ENCODE measurements at places on chromosomes 2 and 18.

DNA sequence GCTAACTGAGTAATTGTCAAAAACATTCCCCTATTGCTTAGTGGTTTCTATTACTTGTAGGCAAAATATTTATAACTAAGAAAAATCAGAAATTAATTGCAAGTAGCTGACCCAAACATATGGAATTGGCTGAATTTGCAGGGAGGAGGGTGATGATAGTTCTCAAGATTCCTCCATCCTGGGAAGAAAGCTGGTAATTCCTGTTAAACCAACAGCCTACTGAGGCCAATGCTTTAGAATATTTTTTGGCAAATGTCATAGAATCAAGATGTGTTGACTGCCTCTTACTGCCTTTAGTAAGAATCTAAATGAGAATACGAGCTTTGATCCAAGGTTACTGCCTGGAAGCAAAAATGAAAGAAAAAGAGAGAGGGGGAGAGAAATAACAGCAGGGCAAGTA is 120.0 kb downstream of the COL6A3 start:
- DNase-seq = no peak

- no peak for DNase-seq
Observed at GRCh38 chr18:70221156-70221914, 15.8 kb upstream of the RTTN start.

GRCh38 chr2:230843132-230843531 is 21.6 kb upstream of the ITM2C start:
- no peak for DNase-seq

DNA sequence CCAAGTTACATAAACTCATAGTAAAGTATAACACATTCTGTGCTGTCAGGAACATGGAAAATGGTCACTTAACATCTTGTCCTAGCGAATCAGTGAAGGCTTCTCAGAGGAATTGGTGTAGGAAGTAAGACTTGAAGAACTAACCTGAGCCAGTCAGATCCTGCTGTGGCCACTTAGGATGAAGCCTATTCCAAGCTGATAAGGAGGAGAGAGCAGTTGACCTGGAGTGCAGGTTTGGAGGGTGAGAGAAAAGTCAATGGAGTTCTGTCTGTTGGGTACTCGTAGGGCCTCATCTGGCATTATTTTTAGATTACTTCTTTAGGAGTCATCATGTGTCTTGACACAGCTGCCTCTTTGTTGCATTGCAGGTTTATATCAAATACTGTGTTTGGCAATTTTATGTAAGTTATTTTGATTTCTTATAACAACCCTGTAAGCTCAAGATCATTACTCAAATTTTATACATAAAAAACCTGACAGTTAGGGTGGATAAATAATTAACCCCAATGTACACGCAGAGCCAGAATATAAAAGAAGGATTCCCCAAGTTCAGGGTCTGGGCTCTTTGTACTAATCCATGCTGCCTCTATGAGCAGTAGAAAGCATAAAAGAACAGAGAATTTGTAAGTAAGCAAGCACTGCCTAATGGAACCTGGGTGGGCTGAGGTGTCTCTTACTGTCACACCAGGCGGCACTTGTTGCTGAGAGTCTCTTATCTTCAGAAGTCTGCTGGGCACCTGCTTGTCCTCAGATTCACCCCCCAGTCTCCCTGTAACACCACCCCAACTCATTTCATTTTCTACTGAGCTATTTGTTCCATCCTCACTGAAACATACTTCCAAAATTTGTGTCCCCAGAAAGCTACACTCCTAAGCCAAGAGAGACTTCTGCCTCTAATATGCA is 252.1 kb upstream of the NT5C1B start:
- DNase-seq = no peak

GRCh38 chr2:173153301-173153885 is 77.7 kb downstream of the MAP3K20 start:
- no peak for DNase-seq

DNA sequence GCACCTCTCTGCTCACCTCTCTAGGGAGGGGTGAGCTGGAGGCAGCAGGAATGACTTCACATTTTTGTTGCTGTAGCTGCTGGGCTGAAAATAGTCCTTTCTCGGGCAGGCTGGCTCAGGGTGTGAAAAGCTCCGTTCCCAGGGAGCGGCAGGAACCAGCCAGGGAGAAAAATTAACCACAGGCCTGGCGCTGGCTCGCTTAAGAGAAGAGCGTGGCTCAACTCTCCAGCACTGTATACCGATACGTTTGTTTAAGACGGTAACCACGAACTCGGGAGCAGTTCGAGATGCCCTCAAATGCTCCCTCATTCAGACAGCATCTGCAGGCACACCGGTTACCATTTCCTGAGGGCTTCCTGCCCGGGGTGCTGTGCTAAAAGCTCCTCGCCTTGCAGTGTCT is 129.6 kb downstream of the CELF4 start:
- no peak for DNase-seq

- no peak for DNase-seq
Observed at GRCh38 chr2:140711867-140712266, 1418.9 kb downstream of the LRP1B start.

DNA sequence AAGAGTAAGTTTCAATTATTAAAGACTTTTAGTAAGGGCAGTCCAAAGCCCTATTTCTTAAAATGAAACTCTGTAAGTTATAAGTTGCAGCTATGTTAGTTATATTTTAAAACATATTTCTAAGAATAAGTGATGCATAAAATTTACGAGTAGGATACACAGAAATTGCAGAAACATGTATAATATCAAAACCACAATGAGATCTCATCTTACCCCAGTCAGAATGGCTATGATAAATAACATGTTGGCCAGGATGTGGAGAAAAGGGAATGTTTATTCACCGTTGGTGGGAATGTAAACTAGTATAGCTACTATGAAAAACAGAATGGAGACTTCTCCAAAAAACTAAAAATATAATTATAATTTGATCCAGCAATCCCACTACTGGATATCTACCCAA is 201.2 kb downstream of the CBLN2 start:
- no peak for DNase-seq

GRCh38 chr18:12035481-12035880 is 54.2 kb downstream of the IMPA2 start:
- DNase-seq = no peak

DNA sequence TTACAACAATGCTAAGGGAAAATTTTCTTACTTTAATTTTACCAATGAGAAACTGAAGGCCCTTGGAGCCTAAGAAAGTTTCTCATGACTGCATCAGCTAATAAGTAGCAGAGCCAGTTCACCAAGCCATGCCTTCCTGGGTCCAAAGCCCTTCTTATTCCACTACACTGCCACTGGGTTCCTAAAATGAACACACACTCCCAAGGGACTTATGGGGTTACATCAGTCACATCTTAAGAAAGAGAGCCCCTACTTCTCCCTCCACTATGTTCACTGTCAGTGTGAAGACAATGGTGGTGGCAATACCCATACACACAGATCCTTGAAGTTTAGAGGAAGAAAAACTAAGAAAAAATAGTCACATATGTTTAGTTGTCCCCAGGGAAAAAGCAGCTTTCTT is 20.6 kb downstream of the MBD2 start:
- no peak for DNase-seq

- no peak for DNase-seq
Observed at GRCh38 chr18:23487738-23488570, 15.4 kb upstream of the RMC1 start.

- no peak for DNase-seq
Observed at GRCh38 chr2:219228041-219228910, 1.2 kb downstream of the ATG9A start.

- no peak for DNase-seq
Observed at GRCh38 chr18:49730951-49731391, 82.4 kb downstream of the ACAA2 start.

GRCh38 chr2:7196883-7197282 is 279.7 kb downstream of the RNF144A start:
- no peak for DNase-seq

GRCh38 chr2:41129988-41130387 is 678.1 kb upstream of the SLC8A1 start:
- DNase-seq = no peak

- no peak for DNase-seq
Observed at GRCh38 chr2:85435220-85435958, 16.9 kb downstream of the SH2D6 start.

GRCh38 chr2:99489063-99489760 is 605 bp downstream of the REV1 start:
- DNase-seq = peak; percentile 61

DNA sequence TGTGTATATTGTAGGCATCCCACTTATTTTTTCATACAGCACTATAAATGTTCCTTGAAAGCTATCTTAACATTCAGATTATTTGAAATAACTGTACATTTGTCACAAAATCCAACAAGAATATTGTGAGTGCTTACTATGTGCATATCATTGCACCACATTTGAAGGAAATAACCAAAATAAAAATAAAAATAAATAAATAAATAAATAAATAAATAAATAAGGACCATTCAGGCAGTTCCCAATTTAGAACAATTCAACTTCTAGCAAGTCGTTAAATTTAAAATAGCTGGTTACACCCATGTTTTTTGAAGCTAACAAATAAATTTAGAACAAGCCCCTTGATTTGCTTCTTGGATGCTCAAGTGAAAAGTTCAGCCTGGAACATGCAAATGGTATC is 548.3 kb downstream of the ERBB4 start:
- no peak for DNase-seq

- no peak for DNase-seq
Observed at GRCh38 chr18:44651478-44651877, 29.2 kb upstream of the SETBP1 start.

- no peak for DNase-seq
Observed at GRCh38 chr2:120203251-120204021, 19.8 kb downstream of the TMEM185B start.

GRCh38 chr2:118667964-118668363 is 179.5 kb downstream of the EN1 start:
- no peak for DNase-seq

DNA sequence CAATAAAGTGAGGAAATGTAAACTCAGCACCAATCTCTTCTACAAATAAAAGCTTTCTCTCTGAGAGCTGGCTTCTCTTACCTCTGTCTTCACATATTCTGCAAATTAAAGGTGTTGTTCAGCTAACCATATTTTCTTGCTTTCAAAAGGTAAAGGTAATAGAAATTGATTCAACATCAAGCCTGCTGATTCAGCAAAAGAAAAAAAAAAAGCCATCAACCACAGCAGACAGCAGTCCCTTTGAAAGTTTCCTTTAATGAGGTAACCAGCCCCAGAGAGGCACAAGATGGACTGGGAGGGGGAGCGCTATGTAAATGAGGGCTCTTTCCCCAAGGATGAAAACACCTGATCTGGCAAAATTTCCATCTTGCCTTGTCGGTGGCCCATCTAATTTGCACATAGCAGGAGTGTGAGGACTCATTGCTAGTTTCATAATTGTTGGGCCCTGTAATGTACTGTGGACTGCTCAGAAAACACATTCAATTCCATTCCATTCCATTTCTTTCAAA is 154.9 kb upstream of the SOX11 start:
- no peak for DNase-seq

DNA sequence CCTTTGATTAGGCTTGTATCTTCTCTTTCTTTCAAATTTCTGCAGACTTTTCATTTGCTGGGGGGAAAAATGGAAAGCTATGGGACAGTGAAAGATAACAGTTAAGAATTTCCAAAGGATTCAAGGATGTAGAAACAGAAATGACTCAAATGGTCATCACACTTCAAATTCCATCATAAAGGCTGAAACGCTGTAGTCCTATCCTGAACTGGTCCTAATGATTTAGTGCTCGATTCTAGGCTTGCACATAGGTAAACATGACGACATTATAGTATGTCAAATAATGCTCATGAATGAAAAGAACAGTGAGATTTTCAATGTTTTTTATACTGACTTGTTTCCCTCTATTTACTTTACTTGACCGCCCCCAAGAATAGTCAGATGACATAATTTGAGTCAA is 15.7 kb upstream of the MMADHC start:
- no peak for DNase-seq

DNA sequence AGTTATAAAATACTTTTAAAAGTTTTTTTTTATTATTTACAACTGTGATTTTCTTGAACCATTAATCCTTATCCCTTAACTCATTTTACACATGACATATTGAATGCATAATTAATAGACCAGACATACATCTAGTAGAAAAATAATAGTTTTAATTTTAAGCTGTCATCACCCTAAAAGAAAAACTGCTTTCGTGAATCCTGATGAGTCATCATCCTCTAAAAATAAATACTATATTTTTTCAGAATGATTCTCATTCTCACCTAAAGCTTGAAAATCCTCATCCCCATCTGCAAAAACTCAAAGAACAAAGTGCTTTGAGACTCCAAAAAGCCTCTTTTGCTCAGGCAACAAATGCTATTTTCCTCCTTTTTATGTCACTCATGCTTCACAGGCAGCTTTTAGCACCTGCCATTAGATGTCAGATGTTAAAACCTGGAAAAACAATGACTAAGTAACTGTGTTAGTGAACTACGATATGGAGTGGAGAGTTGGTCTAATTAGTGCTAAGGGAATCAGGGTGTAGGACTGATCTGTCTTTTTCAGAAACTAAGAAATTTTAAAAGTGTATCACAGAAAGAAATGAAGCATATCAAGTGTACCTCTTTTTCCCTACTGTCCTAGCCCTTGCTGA is 297.6 kb downstream of the TMX3 start:
- DNase-seq = no peak

DNA sequence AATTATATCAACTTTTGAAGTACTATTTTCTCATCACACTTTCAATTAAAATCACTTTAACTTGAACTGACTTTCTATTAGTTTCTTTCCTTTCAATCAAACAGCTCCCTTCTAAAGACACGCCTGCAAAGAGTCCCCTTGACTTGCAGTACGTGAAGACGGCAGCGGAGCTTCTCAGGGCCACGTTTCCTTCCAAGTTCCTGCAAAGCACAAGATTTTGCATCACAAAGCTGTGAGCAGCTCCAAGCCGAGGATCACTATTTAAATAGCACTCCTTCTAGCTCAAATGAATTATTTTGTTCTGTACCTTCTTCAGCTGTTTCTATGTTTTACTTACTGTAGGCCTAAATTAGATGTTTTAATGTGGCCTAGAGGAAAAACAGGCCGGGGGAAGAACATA is 30.8 kb downstream of the SH3YL1 start:
- no peak for DNase-seq

DNA sequence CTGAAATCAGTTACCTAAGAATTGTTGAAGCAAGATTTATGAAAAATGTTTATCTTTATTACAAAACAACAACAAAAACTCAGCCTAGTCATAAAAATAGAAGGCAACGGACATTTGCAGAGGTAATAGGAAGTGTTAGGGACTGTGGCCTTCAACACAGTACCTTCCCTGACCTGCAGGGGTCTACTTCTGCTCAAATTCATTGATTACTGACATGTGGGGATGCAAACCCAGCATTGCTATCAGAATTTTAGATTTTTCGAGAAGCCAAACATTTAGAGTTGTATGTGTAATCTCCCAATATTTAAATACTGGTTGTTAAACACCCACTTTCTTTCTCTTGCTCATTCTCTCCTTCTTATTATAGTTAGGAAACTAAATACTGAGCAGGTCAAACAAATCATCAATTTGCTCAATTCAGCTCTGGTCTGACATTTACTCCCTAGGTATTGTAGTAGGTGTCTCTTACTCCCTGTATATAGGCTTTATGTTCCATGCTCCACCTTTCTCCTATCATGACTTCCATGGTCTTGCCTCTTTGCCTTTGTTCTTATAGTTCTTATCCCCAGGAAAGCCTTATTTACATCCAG is 198.5 kb downstream of the UBE2E3 start:
- no peak for DNase-seq
